Right ventricle myocardium inferior (tissue), 1 donor: ENCODE measurements at places on chromosomes 2 and 18. TPM values are rescaled to one million over a fixed set of nuclear protein-coding genes. Genes with fewer than 3 reads are reported as not detected.

GRCh38 chr2:215028231-215028630, 110.2 kb downstream of the ABCA12 start:
- no peak for DNase-seq

GRCh38 chr2:28434600-28434989, 41.9 kb downstream of the FOSL2 start:
- no peak for DNase-seq

- no peak for DNase-seq
Observed at GRCh38 chr18:26809346-26809745, 56.2 kb downstream of the AQP4 start.

GRCh38 chr2:61911510-61911909, 6.0 kb downstream of the COMMD1 start:
- no peak for DNase-seq

GRCh38 chr2:136051725-136052048, 66.3 kb upstream of the DARS1 start:
- no peak for DNase-seq

- DNase-seq = no peak
Observed at GRCh38 chr2:111005821-111006220, 114.9 kb upstream of the BCL2L11 start.

DNA sequence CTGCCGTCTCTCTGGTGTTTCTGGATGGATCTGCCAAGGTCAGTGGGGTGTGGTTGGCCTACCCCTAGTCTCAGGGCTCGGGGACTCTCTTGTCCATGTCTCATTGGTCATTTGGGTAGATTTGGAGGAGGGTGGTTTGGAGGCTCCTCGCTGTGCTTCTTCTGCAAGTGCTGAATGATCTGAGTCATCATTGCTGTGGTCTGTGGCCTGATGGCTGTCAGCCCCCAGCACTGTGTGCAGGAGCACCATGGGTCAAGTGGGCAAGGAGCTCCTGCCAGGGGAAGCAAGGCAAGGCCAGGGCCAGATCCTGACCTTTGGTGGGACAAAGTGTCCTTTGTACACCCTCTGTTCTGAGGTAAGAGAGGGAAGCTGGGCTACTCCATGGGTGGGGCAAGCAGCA, 221.8 kb downstream of the FHOD3 start:
- DNase-seq = no peak

GRCh38 chr2:196712867-196713266, 73.4 kb downstream of the CCDC150 start:
- no peak for DNase-seq

- peak; percentile 92 for DNase-seq
Observed at GRCh38 chr2:172084645-172085459, 455 bp upstream of the DLX1 start.

GRCh38 chr2:68103709-68104055, 40.9 kb upstream of the C1D start:
- DNase-seq = no peak

GRCh38 chr2:26738481-26738880, 25.6 kb upstream of the SLC35F6 start:
- DNase-seq = no peak

DNA sequence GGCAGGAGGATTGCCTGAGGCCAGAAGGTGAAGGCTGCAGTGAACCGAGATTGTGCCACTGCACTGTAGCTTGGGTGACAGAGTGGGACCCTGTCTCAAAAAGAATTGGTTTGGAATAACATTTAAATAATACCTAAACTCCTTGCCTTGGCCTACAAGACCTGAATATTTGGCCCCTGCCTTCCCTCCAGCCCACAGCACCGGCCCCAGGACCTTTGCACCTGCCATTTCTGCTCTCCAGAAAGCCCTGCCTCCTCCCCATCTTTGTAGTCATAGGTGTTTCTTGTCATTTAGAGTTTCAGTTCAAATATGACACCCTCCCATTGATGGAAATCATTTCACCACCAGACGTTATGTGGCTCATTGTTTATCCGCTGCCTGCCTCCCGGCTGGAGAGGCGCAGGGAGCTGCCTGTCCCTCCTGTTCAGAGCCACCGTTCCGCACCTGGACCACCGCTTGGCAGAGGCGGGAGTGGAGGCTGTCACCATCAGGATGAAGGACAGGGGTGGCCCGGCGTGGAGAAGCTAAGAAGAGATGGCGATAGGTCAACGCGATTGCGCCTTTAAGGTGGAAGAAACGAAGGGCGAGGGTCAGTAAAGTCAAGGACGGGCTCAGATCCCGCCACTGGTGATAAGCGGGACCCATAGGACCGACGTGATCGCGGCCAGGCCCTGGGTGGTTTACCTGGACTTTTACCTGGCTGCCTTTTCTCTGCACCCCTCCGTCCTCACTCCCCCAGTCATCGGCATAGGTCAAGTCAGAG, 638 bp upstream of the LPIN1 start:
- DNase-seq = peak; percentile 64

- no peak for DNase-seq
Observed at GRCh38 chr2:188713961-188714360, 260.2 kb upstream of the COL3A1 start.

- no peak for DNase-seq
Observed at GRCh38 chr2:44930274-44931197, 11.0 kb upstream of the SIX3 start.

Gene ACTG2
- 1.9 TPM for total RNA-seq

Gene SH3BP4
- 9.3 TPM for total RNA-seq

Gene HOXD8
- total RNA-seq = 0.16 TPM

Gene FAM161A
- total RNA-seq = 0.60 TPM

Gene TNS1
- 705 TPM for total RNA-seq

Gene ALKAL2
- 0.62 TPM for total RNA-seq

Gene CASP10
- 6.2 TPM for total RNA-seq

Gene CYS1
- 3.2 TPM for total RNA-seq

Gene ZC3H15
- total RNA-seq = 27.2 TPM

Gene QPCT
- 1.7 TPM for total RNA-seq

Gene ARHGAP15
- total RNA-seq = 4.2 TPM

Gene GRHL1
- 0.81 TPM for total RNA-seq

Gene REG3A
- not detected for total RNA-seq
